Right forelimb (tissue), 1 donor: ENCODE measurements at places on chromosomes 11 and 22.

- peak; percentile 36 for DNase-seq
These were observed 1.7 kb downstream of the BAIAP2L2 start for GRCh38 chr22:38108561-38109319.

DNA sequence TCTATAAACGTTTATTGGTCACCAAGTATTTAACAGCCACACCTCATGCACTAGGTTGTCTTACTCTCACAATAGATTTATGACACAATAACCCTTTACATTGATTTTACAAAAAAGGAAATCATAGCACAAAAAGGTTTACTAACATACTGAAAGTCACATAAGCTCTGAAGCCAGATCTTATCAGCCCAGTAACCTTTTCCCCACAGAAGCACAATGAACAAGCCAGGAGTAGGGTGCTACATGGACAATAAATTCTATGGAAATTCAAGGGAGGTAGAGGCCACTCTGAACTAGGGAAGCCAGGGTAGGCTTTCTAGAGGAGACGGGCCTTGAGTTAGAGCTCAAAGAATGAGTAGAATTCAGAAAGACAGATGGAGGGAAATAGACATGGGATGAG lies 633.5 kb upstream of the CADM1 start:
- no peak for DNase-seq

GRCh38 chr22:24376586-24376985 lies 50.8 kb upstream of the ADORA2A start:
- DNase-seq = no peak

- no peak for DNase-seq
These were observed 160.2 kb downstream of the LDLRAD3 start for GRCh38 chr11:36103933-36104530.

DNA sequence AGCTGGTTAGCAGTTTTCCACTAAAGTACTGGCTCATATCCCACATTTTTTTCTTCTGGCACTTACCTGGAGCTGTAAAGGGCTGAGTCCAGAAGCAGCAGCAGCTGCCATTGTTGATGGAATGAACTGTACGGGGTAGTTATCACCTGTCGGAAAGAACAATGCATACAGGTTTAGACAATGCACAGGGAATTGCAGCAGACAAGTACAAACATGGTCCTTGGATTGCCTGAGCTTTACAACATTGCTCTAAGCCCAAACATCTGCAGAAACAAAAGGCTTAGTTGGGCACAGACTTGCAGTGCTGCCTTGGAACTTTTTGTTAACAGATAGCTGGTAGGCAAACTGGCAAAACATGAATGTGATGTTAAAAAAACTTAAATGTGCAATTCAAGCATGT lies 258.8 kb downstream of the SOX6 start:
- DNase-seq = no peak

DNA sequence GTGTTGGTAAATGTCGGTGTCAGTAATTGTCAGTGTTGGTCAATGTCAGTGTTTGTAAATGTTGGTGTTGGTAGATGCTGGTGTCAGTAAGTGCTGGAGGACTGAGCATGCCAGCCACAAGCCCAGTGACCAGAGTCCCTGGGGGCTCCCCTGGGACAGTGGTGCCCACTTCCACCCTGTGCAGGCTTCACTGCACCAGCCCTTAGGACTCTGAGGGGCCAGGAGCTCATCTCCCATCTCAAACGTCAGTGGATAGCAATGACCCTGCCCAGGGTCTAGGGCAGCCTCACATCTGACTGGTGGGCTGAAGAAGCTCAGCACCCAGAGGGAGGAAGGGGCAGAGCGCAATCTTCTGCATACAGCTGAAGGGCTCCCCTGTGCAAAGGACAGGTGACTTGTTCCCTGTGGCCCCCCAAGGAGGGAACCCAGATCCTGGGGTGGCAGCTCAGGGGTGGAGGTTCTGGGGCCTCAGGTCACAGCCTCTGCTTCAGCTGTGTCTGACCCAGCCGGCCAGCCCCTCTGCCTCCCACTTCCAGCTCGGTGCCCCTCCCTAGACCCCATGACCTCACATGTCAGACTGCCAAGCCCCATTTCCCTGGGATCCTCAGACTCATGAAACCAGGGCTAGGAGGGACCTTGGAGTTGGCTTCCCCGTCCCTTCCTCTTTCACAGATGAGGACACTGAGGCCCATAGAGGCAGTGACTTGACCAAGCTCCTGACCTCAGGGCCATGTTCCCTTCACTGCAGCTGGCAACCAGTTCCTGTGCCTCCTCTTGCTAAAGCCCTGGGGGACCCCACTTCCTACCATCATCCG lies 138.4 kb downstream of the CRYBB2 start:
- DNase-seq = no peak

- no peak for DNase-seq
These were observed 28.6 kb upstream of the BID start for GRCh38 chr22:17802822-17803221.

DNA sequence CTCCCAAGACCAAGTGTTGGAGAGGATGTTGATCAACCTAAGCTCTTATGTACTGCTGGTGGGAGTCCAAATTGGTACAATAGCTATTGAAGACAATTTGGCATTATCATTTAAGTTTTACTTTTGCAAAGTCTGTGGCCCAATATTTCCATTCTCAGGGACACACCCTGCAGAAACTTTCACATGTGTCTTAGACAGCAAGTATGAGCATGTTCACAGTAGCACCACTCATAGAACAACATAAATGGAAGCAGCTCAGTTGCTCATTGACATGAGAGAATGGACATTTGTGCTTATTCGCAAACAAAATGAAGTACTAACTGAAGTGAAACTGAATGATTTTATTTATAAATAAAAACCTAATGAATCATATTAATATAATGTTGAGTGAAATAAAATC lies 135.5 kb downstream of the NOX4 start:
- no peak for DNase-seq

- DNase-seq = no peak
These were observed 3.9 kb upstream of the PLA2G3 start for GRCh38 chr22:31144223-31144622.

- DNase-seq = no peak
These were observed 231.7 kb upstream of the NARS2 start for GRCh38 chr11:78806214-78807004.

- peak; percentile 85 for DNase-seq
These were observed 15.7 kb upstream of the PGA3 start for GRCh38 chr11:61187505-61188130.

DNA sequence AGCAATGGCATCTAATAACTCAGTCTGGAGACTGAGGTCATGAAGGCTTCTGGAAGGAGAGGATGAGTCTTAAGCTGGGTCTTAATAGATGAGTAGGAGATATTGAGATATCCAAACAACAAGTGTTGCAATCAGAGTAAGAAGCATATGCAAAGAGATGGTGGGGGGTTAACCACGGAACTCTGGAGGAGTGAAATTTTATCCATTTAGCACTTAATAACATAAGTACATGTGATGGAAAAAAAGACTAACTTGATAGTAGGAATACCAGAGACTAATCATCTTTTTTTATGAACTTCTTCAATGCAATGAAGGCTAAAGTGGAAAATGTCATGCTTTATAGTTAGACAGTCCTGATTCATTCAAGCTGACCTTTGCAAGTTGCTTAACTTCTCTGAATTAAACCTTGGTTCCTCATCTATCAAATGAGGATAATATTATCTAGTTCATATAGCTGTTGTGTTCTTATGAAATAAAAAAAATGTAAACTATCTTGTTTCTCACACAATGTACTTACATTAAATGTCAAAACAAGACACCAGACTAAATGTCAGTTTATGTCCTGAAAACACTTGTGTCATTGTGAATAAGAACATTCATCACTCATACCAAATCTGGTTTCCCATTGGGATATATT lies 403.1 kb upstream of the CCDC90B start:
- DNase-seq = no peak

- peak; percentile 65 for DNase-seq
These were observed 443.4 kb downstream of the MIAT start for GRCh38 chr22:27100789-27101188.

GRCh38 chr11:62459080-62459479 lies 40.2 kb downstream of the SCGB1A1 start:
- DNase-seq = no peak

GRCh38 chr11:72409458-72409857 lies 24.9 kb downstream of the CLPB start:
- no peak for DNase-seq

DNA sequence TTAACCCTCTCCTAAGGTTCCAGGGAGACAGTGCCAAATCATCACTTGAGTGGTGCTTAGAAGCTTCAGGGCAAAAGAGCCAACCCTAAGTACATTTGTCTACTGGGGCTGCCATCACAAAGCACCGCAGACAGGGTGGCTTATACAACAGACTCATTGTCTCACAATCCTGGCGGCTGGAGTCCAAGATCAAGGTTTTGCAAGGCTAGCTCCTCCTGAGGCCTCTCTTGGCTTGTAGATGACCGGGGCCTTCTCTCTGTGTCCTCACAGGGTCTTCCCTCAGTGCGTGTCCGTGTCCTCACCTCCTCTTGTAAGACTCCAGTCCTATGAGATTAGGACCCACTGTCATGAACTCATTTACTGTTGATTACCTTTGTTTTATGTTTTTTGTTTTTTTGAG lies 34.1 kb upstream of the CD81 start:
- DNase-seq = no peak

DNA sequence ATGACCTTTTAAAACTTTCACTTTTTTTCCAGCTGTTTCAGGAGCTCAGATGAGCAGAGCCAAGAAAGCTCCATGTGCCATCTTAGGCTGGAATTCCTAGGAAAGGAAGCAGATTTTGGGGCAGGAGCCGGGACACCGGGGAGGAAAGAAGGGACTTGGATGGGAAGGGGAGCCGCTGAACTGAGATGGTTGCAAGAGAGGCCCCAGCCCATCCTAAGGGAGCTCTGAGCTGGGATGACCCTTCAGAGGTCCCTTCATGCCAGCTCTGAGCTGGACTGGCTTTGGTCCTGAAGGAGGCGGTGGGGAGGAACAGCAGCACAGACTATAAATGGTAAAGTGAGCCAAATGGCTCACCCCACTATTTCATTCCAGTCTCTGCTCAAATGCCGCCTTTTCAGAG lies 55.2 kb upstream of the SLC22A12 start:
- no peak for DNase-seq

- DNase-seq = peak; percentile 35
These were observed 43.5 kb downstream of the LINC01488 start for GRCh38 chr11:69524991-69525411.

GRCh38 chr11:61855939-61856680 lies 28.0 kb downstream of the FADS2 start:
- DNase-seq = no peak

GRCh38 chr22:35862697-35863096 lies 145.0 kb downstream of the APOL5 start:
- DNase-seq = no peak

DNA sequence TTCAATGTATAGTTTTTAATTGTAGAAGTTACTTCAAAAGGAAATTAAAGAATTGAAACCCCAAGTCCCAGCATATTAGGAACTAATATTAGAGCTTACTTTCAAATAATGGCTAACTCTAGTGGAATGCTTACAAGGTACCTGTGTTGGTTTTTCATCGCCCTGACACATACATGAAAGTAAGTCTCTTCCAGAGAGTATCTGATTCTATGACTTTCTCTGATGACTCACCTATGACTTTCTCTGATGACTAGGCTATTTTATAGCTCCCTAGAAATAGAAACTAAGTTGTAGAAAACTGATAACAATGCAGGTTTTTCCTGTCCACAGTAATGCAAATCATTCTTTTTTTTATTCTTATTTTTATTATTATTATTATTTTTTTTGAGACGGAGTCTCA lies 33.6 kb upstream of the MMP7 start:
- no peak for DNase-seq
